ENCODE measurements at places on chromosomes 16 and 17.
A peak's percentile ranks its signal among the peaks of the same experiment; 100 is the strongest.

DNA sequence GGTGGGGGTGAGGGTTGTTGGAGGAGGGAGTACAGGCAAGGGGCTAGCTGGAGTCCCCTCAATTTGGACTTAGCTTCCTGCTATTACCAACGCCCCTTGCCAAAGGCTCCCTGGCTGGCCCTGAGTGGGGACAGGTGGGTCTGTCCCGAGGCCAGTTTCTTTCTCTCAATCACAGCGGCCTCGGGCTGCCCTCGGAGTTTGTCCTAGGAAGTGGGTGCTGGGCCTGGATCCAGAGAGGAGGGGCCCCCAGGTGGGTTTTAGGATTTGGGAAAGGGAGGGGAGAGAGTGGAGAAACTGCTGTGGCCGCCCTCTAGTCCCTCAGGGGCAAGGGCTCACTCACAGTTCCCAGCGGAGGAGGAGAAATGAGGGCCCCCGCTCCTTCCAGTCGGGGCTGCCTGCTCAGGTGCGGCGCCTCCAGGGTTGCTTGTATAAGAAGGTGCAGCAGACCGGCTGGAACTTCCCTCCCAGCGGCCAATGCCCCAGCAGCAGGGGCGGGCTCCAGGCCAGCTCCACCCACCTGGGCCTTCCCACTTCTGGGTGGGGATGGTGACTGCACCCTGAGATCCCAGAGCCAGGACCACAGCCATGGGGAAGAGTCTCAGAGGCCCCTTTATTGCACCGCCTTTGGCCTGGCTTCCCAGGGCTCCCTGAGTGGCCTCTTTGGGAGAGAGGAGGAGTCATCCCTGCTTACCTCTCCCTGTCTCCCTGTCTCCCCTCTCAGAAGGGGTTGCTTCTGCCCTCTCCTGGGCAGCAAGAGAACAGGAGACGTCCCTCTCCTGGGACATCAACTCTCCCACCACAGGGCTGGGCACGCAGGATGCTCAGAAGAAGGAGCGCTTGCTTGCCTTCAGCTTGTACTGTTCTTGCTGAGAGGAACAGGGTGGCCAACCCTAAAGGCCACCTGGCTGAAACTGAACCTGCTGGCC, 112.0 kb upstream of the SMURF2 start:
- DNase-seq, result no peak

GRCh38 chr16:72818236-72818845, 229.6 kb downstream of the ZFHX3 start:
- no peak for DNase-seq

DNA sequence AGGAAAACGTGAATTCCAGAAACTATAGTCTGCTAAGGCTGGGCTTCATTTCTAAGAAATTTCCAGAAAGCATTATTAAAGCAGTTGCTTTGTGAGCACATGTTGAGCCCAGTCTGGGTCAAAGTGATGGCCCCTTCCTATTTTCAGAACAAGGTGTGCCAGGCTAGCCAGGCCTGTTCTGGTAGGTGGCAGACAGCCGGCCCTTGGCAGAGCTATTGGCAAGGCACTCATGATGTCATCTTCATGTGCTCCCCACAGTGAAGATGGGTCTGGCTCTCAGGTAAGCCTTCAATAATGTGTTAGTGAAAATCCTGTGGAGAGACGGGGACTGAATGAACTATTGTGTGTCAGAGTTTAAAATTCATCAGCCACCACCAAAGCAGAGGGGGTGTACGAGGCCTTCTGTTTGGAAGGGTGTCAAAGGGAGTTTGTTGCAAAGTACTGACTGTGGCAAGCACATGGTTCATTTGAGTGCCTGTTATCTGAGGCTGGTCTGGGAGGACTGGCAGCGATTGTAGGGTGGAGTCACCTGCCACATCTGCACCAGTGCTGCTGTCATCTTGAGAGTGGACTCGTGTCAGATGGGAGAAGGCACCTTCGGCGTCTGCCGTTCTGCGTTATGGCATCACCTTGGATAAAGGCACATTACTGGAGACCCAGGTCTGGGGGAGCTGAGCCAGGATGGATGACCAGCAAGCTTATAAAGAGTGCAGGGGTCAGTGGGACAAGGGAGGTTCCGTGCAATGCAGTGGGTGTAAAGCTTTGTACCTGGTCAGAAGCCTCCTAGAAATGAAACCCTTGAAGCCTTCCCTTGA, 43.4 kb downstream of the KSR1 start:
- no peak for DNase-seq

GRCh38 chr16:72664056-72664508, 383.8 kb downstream of the ZFHX3 start:
- no peak for DNase-seq

GRCh38 chr16:50311891-50312501, 45.6 kb downstream of the ADCY7 start:
- no peak for DNase-seq

- no peak for DNase-seq
These were observed 4.3 kb downstream of the ZNF768 start for GRCh38 chr16:30521873-30522641.

DNA sequence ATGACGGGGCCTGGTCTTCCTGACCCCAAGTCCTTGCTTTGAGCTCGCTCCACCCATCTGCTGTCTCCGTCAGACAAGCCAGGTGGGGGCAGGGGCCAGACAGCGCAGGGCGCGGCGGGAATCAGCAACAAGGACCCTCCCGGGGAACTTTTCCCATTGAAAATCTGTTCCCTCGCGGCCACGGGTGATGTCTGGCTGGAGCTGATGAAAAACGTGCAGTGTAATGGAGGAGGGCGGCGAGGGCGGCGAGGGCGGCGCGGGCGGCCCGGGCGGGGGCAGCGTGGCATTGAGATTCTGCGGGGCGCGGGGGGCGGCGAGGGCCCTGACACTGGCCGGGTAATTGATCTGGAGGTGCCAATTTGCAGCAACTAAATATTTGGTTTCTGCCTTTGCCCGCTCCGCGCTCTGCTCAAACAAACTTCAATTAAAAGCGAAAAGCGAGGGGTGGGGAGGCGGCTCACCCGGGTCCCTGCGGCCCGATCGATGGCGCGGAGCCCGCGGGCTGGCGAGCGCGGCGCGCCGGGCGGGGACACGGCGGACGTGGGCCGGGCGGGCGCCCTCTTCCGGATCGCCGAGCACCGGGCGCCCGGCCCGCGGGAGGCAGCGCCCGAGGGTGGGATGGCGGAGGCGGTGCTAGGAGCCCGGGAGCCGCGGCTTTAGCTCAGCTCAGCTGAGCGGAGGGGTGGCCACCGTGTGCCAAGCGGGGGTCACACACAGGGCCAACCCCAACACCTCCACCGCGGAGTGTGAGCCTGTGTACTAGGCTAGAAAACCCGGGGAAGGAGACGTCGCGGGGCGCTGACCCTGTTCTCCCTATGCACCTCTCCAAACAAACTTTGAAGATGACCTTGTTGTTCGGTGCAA, 32.4 kb downstream of the DCAKD start:
- peak; percentile 25 for DNase-seq

DNA sequence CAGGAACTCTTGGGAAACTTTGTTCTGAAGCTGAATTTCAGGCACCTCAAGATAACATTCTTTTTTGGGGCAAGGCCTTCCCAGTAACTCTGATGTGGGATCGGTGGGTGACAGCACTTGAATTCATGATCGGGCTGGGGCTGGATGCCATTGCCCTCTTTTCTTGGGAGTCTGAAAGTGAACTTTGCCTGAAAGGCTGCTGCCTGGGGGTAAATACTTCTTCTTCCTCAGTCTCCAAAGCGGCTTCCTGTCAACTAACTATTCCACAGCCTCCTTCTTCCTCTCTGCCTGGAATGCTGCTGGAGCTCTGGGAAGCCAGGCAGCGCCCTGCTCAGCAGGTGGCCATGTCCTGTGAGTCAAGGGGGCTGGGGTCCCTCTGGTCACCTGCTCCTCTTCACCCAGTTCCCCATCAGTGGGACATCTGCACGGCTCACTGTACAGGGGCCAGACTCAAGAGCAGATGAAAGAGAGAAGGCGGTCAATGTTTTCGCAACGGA, 79.5 kb downstream of the WIPI1 start:
- DNase-seq, result no peak

DNA sequence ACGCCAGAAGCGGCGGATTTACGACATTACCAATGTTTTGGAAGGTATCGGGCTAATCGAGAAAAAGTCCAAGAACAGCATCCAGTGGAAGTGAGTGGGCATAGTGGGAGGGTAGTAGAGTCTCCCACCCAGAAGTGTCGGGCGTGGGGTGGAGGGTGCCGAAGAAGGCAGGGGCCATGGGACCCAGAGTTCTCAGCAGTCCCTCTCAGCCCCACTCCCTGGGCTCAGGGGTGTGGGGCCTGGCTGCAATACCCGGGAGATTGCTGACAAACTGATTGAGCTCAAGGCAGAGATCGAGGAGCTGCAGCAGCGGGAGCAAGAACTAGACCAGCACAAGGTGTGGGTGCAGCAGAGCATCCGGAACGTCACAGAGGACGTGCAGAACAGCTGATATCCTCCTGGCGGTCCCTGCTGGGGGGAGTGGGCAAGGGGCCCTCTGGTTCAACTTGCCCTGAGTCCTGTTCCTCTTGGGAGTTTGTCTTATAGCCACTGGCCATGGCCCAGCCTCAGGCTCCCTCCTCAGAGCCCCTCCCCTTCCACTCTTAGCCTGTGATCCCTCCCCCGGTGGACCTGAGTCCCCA, 916 bp downstream of the E2F4 start:
- DNase-seq, result no peak

GRCh38 chr17:62673614-62674362, 46.3 kb downstream of the MRC2 start:
- no peak for DNase-seq

DNA sequence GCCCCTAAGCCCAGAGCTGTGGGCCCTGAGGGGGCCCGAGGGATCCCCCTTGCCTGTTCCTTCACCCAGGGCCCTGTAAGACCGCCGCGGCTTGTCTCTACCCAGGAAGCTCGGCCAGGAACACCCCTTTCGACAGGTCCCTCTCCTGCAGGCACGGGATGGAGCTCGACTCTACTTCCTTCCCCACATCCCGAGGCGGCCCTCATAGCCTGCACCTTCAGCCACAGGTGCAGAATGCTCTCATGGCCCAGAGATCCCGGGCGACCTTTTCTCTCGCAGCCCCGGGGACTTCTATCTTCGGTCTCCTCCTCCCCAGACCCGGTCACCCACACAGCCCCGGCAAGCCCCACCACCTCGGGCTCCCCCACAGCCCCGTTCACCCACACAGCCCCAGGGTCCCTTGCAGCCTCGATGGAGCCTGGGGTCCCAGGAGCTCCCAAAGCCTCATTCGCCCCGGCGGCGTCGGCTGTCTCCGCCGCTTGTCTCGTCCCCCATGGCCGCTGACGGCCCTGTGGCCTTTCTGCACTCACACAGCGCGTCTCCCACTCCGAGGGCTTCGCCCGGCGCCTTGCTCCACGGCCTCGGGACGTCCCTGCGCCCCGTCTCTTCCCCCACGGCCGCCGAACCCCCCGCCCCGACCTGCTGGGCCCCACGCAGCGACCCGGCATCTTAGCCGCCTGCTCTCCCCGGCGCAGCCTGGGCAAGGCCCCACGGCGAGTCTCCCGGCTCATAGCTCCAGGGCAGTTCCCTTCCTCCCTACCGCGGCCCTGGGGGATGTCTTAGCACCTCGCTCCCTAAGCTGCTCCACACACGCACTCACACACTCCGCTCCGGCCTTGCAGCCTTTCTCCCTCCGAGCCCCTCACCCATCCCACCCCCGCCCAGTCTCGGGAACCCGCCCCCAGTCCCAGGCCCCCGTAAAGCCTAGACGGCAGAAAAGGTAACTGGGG, 650 bp downstream of the KIAA0753 start:
- no peak for DNase-seq
